ENCODE measurements at places on chromosomes 16 and 17. TPM values are rescaled to one million over a fixed set of nuclear protein-coding genes. Genes with fewer than 3 reads are reported as not detected.

KRT28 gene
- total RNA-seq, result not detected

DNA sequence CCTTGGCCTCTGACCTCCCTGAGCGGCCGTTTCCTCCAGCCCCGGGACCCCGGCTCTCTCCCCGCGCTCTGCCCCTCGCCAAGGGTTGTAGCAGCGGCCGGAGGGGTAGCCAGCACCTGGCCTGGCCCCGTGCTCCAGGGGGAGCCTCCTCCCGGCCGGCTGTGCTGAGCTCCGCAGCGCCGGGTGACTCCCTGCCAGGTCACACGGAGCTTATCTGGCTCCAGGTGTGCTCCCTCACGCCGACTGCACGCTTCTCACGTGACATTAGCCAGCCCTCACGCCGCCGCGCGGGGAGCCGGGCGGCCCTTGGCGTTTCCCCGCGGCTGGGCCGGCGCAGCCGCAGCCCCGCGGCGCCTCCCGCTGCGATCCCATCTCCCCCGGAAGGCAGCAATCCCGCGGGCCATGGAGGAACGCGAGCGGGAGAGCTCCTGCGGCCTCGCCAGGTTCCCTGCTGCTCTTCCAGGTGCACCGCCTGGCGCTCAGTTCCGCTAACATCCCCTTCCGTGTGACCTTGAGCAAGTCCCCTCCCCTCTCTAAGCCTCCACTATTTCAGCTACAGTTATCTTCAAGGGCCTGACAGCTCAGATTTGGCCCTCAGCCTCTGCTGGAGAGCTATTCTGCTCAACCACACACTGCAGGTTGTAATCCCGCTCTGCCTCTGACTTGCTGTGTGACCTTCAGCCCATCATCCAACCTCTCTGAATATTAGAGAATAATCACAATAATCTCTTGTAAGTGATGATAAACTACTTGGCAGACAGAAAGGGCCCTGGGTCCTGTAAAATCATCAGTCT is 3.4 kb downstream of the MYO18A start:
- ATAC-seq, result peak; percentile 31

GRCh38 chr17:31113939-31114338 is 19.2 kb downstream of the NF1 start:
- ATAC-seq, result no peak

DNA sequence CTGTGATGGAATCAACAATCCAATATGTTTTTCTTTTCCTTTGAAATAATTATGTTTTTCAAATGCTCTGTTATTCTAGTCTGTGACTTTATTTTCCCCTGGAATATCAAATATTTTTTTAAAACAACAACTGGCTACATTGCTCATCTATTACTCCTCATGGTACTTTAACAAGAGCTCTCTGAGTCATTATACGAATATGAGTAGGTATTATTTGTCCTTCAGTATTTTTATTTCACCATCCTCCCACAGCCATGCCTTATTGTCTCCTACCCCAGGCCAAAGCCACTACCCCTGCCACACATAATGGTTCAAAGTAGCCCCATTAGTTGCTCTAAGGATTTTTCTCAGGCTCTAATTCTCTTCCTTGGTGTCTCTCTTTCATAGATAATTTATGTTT is 1572.3 kb downstream of the CDH8 start:
- ATAC-seq, result no peak

OVCA2 gene
- 32.3 TPM for total RNA-seq

ENPP7 gene
- total RNA-seq, result not detected

DNA sequence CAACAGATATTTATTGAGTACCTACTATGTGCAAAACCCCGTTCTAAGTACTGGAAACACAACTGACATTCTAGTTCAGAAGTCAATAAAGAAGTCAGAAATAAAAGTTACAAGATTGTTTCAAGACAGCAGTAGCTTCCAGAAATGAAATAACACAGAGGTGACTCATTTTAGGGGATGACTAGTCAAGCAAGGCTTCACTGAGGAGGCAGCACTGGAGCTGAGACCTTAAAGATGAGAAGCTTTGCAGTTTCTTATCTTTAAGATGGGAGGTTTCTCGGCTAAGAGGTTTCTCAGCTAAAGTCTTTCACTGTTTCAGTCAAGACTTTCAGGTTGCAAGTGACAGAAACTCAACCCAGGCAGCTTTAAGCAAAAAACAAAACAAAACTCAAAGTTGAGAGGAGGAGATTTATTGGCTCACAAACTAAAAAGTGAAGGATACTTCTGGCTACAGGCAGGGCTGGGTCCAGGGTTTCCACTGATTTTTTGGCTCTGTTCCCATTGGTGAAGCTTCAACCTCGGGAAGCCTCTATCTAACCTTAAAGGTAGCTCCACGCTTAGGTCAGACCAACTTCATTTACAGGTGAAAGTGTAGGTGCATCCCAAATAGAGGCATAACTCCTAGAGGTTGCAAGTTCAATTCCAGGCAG is 7.4 kb upstream of the MMP2 start:
- ATAC-seq, result peak; percentile 40

DNA sequence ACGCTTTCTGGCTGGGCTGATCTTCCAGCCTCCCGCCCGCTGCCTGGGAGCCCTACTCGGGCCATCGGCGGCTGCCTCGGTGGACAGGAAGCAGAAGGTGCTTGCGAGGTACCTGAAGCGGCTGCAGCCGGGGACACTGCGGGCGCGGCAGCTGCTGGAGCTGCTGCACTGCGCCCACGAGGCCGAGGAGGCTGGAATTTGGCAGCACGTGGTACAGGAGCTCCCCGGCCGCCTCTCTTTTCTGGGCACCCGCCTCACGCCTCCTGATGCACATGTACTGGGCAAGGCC is 30.7 kb downstream of the CIITA start:
- no peak for ATAC-seq

- ATAC-seq, result peak; percentile 68
Observed at GRCh38 chr17:75877752-75878173, 618 bp downstream of the TRIM47 start.

- ATAC-seq, result no peak
Observed at GRCh38 chr17:12631076-12631475, 34.6 kb upstream of the MYOCD start.

TM4SF5 gene
- not detected for total RNA-seq

- no peak for ATAC-seq
Observed at GRCh38 chr16:1193825-1194581, 31.1 kb downstream of the TPSG1 start.

DNA sequence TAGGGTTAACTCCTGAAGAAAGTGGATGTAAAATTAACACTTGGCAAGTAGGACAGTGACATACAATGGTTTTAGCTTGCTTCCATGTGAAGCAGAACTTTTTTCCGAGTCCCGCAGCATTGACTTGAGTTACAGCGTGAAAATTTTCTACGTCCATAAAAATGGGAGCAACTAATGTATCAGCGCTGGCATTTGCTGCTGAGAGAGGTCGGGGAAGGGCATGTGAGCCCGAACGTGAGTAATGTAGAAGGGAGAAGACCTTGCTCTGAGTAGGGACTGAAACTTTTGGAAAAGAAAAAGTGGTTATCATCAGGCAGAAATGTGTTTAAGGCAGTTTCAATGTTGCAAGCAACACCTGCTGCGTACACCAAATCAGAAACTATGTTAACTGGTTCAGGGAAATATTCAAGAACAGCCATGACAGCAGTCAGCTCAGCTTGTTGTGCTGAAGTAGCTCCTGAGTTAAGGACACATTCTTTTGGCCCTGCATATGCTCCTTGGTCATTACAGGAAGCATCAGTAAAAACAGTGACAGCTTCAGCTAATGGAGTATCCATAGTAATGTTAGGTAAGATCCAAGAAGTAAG is 70.9 kb upstream of the ARL4D start:
- ATAC-seq, result no peak

UNKL gene
- total RNA-seq, result 5.3 TPM

G6PC1 gene
- not detected for total RNA-seq

PDILT gene
- not detected for total RNA-seq

DNA sequence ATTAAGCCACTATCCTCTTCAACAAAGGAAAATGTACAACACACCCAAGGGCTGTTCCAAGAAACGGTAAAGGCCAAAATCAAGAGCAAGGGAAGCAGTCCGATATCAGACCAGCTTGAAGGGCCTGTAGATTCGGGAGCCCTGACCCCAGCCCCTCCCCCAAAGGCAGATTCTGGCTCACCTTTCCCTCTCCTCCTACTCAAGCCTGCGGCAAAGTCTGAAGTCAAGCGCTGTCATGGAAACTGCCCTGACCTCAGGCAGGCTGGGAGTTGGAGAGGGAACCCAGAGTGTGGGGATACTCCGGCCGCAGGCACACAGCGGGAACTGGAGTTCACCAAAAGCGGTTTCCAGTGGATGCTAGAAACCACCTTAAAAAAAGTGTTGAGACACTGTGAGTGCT is 1.8 kb downstream of the ALYREF start:
- ATAC-seq, result no peak

P2RX5 gene
- total RNA-seq, result 0.72 TPM

RPS2 gene
- 3,204 TPM for total RNA-seq

DNA sequence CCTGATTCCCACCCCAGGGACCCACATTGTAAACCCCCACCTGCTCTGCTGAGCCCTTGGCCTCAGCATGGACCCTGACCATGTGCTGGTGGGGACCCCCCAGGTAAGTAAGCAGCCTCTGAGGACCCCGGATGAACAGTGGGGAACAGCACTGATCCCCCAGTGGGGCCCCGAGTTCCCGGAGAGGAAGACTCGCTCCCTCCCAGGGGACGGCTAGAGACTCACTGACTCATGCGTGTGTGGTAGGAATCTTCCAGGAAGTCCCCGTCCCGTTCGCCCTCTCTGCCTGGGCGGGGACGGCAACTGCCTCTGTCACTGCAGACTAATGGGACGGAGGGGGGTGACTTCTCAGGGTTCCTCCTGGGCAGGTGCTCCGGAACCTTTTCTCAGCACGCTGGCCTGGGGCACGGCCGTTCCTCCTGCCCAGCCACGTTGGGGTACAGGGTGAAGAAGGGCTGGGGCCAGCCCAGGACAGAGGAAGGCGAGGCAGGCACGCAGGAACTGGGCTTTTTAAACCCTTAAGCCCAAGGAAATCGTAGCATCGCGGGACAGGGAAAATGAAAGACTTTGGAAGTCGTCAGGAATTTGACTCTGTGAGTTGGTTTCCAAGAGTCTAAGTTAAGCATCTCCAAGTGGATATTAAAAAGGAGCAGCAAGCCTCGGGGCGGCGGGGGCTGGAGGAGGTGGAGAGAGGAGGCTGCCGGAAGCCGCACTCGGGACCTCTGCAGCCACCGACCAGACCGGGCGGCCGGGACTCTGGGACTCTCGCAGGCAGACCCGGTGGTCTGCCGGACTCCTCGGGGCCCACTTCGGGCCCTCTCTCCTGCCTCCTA is 178.7 kb downstream of the SEC14L1 start:
- ATAC-seq, result peak; percentile 77
